Tibial nerve (tissue), 4 donors: ENCODE measurements at places on chromosomes 3 and 15. TPM values are rescaled to one million over a fixed set of nuclear protein-coding genes. Genes with fewer than 3 reads are reported as not detected.

The MESP1 gene
- total RNA-seq = 3.9 TPM

The FBXO45 gene
- 9.2 TPM for total RNA-seq

The IP6K1 gene
- total RNA-seq = 45.6 TPM

The SHISA5 gene
- 78.4 TPM for total RNA-seq

The GCSAM gene
- total RNA-seq = not detected

The MOBP gene
- not detected for total RNA-seq

The THPO gene
- total RNA-seq = 0.44 TPM

The NCKIPSD gene
- 49.6 TPM for total RNA-seq

The DUSP7 gene
- total RNA-seq = 15.0 TPM

The SST gene
- total RNA-seq = not detected

The MKRN3 gene
- total RNA-seq = not detected

The NLGN1 gene
- total RNA-seq = 33.3 TPM

The GOLGA8S gene
- total RNA-seq = 0.63 TPM

The COL6A5 gene
- total RNA-seq = not detected

The CPNE9 gene
- not detected for total RNA-seq

The DCBLD2 gene
- 44.5 TPM for total RNA-seq

The PRSS50 gene
- 0.22 TPM for total RNA-seq
